Activated naive CD4-positive, alpha-beta T cell treated with anti-CD3 and anti-CD28 coated beads, Interleukin-2, amount 50 U/mL, for 72 hours (primary cell): ENCODE measurements at places on chromosomes 3 and 15.

DNA sequence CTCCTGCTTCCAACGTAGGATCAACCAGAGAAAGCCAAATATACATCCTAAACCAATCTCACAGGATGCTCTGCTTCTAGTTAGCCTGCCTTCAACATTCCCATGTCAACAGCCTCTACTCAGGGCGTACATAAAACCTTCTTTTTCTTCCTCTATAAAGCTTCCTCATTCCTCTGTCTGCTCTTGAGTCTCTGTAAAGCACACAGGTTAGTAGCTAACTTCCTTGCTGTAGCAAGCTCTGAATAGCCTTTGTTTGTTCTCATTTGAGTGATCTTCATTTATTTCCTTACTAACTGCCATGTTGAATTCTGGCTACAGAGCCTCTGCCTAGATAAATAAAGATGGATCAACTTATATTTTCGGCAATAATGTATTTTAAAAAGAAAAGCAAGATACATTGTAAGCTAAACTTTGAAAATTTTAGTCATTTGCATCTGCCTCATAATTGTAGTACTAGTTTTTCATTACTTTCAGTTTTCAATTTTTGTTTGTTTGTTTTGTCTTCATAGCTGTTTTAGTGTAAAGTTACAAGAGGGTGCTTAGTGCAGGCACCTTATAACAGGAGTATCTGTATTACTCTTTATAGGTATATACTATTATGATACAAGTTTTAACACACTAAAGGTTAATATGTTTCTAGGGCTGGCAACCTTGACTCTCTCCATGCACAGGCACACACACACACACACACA is 498.2 kb downstream of the PYDC2 start:
- DNase-seq, result no peak

DNA sequence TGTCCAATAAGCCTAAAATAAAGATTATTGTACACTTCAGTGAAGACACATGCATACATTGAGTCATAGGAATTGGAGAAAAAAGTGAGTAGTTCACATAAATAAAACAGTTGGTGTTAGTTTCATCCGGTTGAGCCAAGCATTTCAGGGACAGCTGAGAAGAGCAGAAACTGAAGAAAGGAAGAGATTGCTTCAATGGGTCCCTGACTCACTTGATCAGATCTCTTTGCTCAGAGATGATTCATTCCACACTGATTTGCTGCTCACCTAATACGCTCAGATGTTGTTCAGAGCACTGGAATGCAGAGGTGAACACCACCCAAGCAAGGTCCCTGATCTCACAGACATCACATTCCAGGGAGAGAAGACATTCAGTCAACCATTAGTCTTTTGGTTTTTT is 93.7 kb downstream of the RAD18 start:
- DNase-seq, result no peak

DNA sequence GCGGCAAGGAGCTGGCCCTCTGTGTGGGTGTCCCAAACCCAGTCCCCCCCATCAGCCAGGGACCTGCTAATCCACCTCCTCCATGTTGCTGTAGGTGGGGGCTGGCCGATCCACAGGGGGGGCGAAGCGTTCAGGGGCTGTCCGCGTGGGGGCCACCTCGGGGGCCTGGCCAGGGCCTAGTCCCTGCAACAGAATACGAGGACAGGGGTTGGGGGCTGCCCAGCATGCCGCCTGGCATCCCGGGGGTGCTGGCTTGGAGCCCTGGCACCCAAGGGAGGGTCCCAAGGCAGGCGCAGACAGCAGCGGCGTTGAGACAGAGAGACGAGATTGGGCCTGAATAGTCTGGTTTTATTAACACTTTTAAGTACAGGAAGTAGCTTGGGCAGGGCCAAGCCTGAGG is 3.8 kb upstream of the QARS1 start:
- DNase-seq, result no peak

DNA sequence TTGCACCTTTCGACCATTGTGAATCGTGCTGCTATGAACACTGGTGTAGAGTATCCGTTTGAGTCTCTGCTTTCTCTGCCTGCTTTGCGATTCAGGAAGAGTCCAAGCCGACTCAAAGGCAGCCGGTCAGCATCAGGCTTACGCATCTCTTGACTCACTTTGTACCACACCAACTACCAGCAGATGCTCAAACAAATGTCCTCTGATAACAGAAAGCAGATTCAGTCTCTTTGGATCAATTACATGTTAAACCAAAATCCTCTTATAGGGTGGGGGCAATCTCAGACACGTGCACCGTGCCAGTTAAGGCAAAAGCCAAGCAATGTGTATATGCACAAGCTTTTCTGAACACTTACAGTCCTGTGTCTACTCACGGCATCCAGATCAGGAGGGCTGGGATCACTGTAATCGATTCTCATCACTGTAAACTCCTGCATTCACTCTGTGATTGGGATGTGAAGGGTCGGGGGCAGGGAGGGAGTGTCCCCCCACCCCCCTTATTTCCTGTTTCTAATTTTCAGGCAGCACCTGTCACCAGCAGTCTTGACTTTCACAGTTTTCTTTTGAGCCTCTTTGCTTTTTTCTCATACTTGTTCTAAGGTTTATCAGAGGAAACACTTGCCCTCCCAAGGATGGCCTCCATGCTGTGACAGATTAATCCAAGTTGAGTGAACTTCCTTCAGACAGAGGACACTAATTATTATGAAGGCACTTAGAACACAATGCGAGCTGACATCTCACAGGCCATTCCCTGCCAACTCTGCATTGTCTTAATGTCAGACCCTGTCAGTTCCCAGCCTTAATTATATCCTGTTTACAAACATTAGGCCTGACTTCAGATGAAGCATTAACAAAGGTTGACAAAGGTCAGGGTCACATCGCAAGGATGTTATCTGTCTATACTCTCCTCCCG is 153.5 kb downstream of the MECOM start:
- DNase-seq, result no peak

GRCh38 chr3:194854659-194855390 is 169.1 kb downstream of the FAM43A start:
- no peak for DNase-seq

DNA sequence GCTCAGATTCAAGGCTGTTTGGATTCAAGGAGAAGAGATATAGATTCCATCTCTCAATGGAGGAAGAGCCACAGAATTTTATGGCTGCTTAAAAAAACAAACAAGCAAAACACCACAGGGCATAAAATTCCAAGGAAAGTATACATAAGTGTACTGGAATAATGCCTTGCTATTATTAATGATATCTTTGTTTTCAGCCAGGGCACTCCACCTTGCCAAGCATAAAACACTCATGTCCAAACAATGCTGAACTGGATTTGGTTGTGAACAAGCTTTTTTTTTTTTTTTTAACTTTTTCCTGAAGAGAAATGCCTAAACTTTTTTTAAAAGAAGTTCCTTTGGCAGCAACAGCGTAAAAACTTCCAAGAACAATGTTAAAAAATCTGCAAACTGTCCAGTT is 4.8 kb upstream of the CLSTN2 start:
- DNase-seq, result no peak

DNA sequence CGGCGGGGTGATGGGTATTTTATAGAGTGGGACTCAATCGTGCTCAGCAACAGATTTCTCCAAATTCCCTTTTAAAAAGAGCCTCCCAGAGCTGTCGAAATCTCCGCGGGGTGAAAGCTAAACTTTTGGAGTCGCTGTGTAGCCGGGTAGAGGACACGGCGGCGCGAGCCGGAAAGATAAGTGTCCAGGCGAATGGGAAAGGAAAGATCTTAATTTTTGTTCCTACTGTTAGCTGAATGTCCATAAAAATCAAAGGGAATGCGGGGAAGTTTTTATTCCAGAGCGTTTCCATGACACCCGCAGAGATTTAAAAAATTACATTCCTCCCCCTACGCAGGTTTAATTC is 9.1 kb downstream of the EOMES start:
- DNase-seq, result no peak

- no peak for DNase-seq
Observed at GRCh38 chr3:150351398-150351797, 56.7 kb upstream of the TSC22D2 start.

DNA sequence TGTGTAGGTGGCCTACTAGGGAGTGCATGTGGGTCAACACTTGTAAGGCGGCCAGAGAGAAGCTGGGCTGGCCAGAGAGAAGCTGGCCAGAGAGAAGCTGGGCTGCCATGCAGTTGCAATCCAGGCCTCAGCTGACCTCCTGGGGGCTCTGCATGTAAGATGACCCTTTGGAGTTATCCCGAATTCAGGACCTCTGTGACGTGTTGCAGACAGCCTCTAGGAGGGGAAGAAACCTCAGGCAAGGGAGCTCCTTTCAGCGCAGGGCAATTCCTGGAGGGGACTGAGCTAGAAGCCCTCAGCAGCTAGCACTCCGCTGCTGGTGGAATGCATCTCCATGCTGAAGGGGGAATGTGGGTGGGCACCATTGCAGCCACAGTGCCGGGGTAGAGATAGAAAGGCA is 15.8 kb upstream of the KBTBD12 start:
- no peak for DNase-seq

DNA sequence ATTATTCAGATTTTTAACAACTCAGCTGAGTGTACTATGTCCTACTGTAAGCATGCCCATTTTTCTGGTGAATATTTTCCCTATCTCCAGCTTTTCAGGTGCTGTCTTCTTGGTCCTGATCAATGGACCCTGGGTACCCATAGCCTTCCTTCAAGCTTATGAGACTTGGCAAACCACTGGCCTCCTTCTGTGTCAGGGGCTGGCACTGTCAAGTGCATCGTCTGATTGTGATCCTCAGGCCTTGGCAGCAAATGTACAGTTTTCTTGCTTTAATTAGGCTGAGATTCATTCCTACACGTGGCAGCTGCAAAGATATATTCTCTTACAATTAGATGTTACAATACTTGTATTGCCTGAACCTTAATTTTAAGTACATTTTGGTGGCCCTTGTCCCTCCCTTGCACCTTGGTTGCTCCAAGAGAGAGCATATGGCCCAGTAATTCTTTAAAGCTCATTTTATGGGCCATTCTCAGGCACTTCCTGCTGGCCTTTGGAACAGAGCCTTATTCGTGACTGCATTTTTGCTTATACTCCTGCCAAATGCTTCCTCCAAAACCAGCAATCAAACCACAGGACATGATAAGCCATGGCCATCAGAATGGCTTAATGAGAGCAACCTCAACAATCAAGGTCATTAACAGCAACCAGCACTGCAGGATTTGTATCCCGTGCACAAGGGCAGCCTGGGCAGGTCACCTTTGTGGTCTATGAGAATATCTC is 179.9 kb downstream of the CNTN6 start:
- DNase-seq, result no peak

- no peak for DNase-seq
Observed at GRCh38 chr3:123929325-123929724, 31.7 kb downstream of the CCDC14 start.

- DNase-seq, result no peak
Observed at GRCh38 chr3:18047052-18047451, 304.6 kb upstream of the TBC1D5 start.

DNA sequence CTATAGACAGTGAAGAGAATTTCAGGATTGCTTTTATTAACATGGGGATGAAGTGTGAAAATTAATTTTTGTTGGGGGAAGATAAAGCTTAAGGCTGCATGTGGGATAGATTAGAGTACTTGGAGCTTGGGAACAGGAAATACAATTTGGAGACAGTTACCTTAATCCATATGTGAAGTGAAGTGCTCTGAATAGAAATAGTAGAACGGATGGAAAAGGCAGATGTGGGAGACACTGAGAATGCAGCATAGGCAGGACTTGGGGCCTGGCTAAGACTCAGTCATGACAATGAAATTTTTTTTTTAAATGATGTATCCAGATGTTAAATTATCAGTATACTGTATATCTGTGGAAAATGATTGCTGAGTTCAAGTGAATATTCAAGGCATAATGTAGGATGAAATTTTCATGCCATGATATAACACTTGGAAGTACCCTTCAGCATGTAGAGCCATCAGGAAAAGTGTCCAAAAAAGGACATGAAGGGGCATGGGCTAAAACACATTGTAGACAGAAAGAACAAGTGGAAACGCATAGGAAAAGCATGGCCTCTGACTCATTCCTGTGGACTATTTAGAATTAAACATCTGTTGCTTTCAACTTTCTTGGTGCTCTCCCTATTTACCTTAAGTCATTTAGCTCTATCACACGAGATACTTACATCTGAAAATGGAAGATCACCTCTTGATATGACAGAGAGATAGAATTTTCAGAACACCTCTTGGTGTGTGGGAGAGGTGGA is 134.8 kb downstream of the RBMS3 start:
- DNase-seq, result no peak

- no peak for DNase-seq
Observed at GRCh38 chr3:172256101-172256734, 192.0 kb downstream of the GHSR start.

DNA sequence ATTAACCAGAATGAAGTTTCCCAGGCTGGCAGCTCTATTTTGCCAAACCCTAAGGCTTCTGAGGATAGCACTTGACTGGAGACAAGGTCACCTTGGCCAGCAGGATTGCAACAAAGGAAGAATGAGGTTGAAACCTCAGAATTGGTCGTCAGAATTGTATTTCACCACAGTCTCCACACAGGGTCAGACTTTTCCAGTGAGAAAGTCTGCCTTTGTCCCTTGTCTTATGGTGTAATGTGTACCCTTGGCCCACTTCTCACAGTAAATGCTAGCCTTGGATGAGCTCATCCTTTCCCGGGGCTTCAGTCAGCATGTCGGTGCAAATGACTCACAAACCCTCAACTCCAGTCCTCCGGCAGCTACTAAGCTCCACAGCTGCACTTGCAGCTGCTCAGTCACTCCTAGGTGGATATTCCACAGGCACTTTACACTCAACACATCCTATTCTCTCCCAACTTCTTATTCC is 19.7 kb downstream of the SSR3 start:
- DNase-seq, result no peak

DNA sequence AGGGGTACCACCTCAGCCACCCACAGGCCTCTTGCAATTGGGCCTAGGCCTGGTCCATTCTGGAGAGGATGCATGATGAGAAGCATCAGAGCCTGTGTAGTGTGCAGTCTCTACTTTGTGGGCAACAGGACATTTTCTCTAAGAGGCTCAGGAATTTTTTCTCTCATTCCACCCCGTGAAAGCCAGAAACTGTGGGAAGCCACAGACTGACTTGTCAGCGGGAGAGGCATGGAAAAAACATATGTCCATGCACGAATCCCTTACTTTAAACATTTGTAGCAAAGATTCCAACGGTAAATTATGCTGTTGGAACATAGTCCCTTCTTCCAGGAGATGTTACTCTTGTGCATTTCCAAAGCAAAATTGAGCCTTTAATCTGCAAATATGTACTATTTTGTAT is 196.5 kb downstream of the KLHL25 start:
- DNase-seq, result no peak

- peak; percentile 63 for DNase-seq
Observed at GRCh38 chr15:31435912-31436628, 109.4 kb downstream of the KLF13 start.

GRCh38 chr15:73732930-73733329 is 20.2 kb downstream of the INSYN1 start:
- no peak for DNase-seq
